Frontal cortex (tissue), 4 donors: ENCODE measurements at places on chromosomes 5 and 9.

DNA sequence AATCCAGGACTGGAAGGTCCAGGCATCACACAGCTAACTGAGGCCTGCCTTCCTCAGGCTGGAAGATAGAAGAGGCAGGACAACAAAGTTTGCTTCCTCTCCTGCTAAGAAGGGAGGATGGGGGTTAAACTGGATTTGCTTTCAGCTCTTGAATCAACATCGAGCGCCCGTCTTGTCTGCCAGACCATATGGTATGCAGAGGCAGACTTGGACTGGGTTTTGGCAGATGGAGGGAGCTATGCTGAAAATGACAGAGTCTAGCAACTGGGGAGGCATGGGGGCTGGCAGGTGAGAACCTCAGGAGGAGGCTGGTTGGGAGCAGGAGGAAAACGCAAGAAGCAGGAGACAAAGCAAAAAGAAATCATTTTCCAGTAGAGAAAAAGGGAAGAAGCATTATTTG is 289.5 kb upstream of the IL12B start:
- no peak for DNase-seq

- DNase-seq: no peak
Observed at GRCh38 chr9:132309056-132309455, 45.7 kb downstream of the SETX start.

DNA sequence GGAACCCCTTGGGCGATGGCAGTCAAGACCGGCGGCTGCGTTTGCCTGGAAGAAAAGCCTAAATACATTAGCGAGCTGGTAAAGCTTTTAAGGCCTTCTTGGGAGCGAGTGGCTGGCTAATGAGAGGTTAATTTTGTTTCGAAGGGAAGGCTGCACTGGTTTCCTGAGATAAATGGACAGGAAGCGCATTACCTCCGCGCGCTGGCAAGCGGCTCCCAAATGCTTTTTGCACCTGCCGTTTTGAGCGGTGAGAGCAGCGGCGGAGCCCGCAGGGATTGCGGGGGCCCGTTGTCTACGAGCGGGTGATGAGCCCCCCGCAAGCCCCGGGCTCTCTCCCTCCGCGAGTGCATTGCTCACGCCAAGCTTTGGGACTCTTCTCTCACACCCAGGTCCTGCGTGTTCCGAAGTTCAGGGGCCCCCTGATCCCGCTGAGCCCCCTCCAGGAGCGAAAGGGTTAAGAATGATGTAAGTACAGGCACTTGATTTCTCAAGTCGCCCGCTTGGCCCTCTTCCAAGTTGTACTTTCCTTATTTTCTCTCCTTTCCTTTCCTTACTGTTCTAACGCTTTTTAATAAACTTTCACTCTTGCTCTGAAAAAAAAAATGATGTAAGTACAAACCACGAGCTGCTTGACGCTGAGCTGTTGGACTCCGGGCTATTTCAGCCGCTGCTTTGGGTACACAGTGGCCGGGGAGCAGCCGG is 3.1 kb upstream of the RGMB start:
- no peak for DNase-seq

DNA sequence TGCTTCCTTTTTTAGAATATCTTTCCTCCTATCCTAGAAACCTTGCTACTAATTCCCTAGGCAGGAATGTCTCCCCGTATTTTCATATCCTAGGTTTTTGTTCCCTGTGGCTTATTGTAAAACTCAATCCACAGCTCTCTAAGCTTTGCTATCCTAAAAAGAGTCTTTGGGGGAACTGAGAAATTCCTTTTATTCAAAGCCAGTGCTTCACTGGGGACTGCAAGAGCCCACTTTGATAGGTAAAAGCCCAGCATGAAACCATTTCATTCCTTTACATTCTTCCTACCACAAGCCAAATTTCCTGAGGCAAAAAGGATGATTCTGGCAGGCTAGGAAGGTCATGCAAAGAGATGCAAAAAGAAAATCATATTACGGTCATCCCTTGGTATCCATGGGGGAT is 5.8 kb upstream of the HACD4 start:
- no peak for DNase-seq

DNA sequence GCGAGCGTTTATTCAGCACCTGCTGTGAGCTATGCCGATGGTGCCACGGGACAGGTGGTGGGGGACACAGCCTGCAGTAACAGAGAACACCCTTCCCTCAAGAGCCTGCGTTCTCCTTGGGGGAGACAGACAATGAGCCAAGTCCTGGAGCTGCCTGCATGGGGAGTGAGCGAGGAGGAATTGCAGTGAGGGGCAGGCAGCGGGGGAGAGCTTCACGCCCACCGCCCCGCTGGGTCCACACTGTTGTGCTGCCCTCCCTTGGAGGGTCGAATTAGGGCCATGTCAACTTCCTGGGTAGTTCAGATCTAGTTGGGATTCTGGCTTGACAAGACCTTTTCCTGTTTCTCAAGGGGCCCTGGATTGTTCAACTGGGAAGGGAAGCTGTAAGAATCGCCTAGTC is 55.5 kb upstream of the N4BP3 start:
- no peak for DNase-seq

- DNase-seq: no peak
Observed at GRCh38 chr9:86652736-86653135, 294.6 kb downstream of the GAS1 start.

- no peak for DNase-seq
Observed at GRCh38 chr9:129148463-129149204, 29.4 kb downstream of the IER5L start.

DNA sequence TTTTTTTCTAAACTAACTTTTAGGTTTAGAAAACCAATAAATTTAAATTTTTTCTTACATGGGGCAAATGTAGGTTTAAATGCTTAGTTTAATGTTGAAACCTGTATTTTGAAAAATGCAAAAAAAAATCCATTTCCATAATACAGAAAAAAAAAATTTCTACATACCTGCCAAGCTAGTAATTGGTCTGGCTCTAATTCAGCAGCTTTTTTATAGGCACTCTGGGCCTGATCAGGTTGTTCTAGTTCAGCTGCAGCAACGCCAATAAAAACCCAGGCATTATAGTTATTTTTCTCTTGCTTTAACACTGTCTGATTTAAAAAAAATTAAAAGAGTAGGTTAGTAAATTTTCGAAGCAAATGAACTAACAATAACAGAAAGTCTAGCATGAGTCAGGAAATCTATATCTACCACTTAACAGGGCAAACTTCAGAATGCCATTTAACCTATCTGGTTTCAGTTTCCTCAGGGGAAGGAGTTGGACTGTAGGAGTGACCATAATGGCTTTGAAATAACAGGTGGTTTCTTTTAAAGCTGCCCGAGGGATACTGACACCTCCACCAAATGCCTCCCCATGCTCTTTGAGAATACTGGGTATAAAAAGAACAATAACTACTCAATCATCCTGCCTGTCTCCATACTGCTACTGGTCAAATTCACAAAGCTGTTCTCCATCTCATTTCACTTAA is 11.6 kb downstream of the SKIC3 start:
- DNase-seq: no peak

DNA sequence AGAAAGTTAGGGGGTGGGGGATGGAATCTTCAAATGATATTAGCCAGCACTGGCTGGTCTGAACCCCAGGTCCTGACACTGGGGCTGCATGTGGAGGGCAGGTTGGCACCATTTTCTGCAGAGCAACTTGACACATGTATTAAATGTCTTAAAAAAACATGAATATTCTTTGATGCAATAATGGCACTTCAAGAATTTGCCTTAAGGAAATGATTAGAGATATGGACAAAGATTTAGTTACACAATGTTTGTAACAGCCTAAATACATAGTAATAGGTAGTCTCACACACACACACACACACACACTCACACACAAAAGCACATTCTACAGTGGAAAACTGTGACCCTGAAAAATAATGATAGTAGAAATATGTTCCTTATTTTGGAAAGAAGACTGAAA is 3.6 kb downstream of the SVEP1 start:
- no peak for DNase-seq

DNA sequence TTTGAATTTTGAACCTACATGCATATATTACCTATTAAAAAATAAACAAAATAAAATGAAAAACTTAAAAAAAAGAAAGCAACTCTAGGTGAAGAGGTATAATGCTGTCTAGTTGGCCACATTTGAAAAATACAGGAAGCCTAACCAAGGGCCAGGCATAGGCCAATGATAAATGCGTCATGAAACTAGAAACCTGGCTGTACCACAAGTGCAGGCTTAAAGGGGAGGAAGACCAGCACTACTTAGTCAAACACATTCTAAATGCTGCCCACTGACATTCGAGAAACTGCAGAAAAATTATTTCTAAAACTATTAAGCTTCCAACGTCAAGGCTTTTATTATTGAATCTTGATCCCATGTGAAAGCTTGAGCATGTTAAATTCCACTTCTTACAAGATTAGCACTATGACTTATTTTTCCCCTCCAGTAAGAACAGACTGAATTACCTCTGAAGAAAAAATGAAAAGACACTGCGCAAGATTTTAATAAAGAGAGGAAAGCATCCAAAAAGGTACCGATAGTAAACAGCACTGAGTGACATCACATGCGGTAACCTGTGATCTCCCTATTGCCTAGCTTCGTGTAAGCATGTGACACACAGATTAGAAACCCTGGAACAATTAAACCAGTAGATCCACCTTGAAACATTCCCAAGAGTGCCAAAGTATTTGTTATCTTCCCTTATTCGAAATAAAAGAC is 16.2 kb downstream of the CDC14B start:
- DNase-seq: no peak

DNA sequence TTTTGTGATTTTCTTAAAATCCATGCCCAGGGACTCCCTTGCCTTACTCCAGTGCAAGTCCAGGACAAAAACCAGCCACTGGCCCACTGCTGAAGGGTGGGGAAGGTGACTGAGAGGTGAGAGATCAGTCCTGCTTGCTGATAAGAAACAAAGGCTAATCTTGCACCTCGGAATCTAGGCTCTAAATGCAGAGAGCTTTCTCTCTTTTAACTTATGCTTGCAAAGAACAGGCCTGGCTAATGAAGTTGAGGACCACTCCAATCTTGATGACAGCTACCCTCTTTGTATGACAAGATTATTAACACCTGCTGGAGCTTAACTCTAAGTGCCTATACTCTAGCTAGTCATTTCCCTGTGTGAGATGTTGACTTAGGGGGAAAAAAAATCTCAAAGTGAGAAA is 8.8 kb downstream of the TLE1 start:
- DNase-seq: no peak

- DNase-seq: no peak
Observed at GRCh38 chr9:38244971-38245370, 147.5 kb upstream of the ALDH1B1 start.

GRCh38 chr9:134101623-134102149 is 33.9 kb upstream of the BRD3 start:
- no peak for DNase-seq

DNA sequence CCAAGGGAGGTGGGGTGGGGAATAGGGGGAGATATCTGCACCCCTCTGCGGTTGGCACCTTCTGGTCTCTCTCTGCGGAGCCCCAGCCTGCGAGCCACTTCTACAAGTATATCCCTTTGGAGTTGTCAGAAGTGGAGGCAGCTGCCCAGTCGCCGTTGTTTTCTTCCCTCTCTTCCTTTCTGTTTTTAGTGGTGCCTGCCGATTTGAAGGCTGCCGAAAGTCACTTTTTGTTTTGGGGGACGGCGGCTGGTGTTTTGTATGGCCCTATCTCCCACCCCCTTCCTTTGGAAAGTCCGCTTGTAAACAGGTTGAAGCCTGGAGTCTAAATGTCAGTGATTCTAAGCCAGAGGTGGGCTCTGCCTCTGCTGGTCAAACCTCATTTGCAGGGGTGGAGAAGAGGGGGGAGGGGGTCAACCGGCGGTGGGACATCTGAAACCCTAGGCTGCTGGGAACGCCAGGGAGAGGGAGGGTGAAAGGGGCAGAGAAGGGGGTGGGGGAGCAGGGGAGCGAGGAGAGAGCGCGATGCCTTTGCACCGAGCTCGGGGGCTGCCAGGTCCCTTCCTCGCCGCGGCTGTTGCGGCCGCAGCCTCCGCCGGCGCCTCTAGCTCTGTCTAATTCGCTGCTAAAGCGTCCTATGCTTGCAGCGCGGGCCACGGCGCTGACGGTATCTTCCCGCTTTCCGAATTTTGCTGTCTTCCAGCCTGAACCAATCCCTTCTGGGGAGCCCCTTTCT is at the start of gene FGF10:
TSS of gene FGF10 (minus strand) at position 331 of the 733 bp plus-strand sequence. CDS start 738 bp downstream, outside the sequence.
- DNase-seq: peak; percentile 5

DNA sequence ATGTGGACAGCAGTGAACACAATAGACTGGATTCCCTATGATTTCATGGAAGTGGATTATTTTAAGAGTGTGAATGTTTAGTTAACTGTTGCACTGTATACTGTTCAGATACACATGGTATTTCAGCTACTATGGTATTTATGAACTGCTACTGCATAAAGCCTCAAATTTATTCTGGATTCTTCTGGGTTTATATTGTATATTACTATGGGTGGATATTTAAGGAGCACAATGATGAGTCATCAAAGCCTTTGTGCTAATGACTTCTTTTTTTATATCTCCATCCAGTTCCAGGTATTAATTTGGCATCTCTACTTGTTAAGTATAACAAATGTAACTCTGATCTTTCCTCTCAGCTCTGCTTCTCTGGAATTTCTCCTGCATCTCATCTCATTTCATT is 6.8 kb downstream of the KDM4C start:
- DNase-seq: no peak

DNA sequence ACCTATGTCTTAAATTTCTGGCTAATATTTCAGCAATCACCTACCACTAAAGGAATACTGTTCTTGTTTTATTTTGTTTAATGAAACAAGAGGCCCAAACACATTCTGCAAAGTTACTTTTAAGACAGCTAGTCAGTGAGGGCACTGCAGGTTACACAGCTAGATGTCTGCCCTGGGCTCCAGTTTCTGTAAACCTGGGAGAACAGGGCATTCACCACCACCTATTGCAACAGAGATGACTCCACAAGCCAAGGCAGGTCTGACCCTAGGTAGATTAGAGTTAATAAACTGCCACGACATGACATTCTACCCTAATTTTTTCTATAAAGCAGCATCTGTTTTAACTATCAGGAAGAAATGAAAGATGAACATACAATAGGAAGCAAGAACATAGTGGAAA is 90.8 kb downstream of the SLF1 start:
- DNase-seq: no peak

GRCh38 chr9:136516191-136516654 is 29.6 kb downstream of the NOTCH1 start:
- peak; percentile 73 for DNase-seq

DNA sequence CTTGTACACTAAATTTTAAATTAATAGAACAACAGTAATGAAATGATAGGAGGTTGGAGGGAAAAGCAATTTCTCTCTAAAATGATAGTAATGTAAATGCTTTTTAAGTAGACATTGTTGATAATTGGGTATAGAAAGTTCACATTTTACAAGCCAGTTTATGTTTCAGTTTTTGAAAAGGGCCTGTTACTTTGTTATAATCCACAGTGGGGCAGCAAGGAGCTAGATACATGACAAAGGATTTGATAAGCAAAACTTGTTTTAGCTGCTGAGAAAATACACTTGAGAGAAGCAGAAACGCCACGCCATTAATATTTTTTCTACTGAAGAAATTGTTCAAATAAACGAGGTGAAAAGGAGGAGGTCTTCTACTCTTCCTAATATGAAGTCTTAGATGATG is 30.2 kb downstream of the SREK1 start:
- DNase-seq: no peak

DNA sequence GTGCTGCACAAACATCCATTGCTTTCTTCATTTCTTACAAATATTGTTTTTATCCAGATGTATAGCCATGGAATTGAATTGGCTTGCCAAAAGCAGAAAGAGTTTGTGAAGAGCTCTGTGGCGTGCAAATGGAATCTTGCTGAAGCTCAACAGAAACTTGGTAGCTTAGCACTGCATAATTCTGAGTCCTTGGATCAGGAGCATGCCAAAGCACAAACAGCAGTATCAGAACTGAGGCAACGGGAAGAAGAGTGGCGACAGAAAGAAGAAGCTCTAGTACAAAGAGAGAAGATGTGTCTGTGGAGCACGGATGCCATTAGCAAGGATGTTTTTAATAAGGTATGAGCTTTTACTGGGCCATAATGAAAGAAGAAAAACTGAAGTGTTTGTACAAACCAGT is 5.5 kb downstream of the CDC37L1 start:
- DNase-seq: no peak
